ENCODE measurements at places on chromosomes 6 and 20.

DNA sequence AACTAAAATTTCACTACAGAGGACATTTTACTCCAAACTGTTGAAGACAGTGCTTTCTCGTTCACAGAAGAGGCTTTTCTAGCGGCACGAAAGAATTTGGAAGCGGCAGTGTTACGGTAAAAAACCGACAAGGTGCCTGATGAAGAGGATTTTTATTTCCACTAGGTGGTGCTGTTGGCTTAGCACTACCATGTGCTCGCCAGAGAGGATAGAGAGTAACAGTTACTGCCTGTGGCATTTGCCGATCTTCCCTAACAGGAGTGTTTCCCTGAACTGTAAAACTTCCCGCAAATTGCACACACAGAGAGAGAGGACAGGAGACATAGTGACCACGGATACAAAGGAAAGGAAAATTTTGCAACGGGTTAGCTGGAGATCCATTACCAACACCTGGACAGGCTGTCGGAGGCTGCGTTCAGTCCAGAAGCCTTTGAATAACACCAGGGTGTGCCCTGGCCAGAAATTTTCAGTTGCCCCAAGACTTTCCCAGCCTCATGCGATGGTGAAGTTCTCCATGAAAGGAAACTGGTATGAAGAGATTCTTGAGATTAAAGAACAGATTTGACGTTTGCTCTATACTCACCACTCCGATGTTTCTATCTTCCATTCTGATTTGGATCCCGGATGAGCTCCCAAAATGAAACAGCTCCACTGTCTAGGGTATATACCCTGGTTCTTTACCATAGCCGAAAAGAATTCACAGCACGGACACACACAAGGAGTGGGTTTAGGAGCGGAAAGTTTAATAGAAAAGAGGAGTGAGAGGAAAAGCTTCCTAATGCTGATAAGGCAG, 48.1 kb downstream of the HLA-DPB1 start:
- DNase-seq, result no peak

GRCh38 chr6:126312013-126312665, 27.8 kb upstream of the CENPW start:
- DNase-seq, result no peak

GRCh38 chr6:12593771-12594529, 122.6 kb upstream of the PHACTR1 start:
- no peak for DNase-seq

- no peak for DNase-seq
Observed at GRCh38 chr20:17177341-17177740, 49.5 kb upstream of the PCSK2 start.

DNA sequence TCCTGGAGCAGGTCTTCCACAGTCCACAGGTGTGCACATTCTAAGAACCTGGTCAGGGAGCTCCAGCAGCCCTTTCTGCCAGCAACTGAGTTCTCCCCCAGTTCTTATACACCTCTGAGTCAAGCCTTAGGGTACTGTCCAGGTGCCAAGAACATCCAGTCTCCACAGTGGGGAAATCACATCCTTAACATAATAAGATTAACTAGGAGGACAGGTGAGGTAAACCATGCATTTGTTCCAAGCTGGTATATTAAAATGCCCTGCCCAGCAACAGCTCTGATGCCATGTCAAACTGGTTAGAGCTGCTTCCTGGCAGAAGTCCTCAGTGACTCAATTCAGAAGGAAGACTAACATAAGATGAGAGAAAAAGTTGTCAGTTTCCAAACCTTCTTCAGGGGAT, 303.9 kb upstream of the SGK1 start:
- no peak for DNase-seq

- no peak for DNase-seq
Observed at GRCh38 chr6:139409026-139409425, 34.6 kb upstream of the CITED2 start.

DNA sequence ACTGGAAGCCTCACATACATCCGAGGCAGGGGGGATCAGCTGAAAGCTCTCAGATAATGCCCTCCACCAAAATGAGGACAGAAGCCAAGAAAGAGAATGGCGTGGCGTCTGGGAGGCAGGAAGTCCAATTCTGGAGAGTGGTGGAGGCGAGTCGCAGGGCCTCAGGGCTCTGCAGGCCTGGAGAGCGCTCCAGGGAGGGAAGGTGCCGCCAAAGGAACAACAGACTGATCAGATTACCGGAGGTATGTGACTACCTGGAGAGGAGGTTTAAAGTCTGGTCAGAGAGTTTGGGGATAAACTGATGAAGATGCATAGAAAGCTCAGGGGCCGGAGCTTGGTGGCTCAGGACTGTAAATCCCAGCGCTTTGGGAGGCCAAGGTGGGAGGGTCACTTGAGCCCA, 11.2 kb upstream of the IP6K3 start:
- DNase-seq, result no peak

DNA sequence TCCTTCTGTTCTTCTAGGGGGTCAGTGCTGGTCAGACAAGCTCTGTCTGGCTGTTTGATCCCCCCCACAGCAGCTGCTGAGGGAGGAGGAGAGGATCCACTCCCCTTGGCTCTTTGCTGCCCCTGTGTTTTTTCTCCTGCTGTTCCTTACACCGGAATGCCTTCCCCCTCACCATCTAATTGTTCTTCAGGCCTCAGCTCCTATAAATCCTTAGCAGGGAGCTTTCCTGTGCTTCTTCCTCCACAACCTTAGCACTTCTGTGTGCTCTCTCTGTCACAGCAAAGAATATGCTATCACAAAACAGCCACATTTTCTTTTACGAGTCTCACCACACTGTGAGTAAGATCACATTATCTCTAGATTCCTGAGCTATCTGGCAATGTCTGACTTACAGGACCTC, 196.6 kb downstream of the OTOR start:
- DNase-seq, result no peak

DNA sequence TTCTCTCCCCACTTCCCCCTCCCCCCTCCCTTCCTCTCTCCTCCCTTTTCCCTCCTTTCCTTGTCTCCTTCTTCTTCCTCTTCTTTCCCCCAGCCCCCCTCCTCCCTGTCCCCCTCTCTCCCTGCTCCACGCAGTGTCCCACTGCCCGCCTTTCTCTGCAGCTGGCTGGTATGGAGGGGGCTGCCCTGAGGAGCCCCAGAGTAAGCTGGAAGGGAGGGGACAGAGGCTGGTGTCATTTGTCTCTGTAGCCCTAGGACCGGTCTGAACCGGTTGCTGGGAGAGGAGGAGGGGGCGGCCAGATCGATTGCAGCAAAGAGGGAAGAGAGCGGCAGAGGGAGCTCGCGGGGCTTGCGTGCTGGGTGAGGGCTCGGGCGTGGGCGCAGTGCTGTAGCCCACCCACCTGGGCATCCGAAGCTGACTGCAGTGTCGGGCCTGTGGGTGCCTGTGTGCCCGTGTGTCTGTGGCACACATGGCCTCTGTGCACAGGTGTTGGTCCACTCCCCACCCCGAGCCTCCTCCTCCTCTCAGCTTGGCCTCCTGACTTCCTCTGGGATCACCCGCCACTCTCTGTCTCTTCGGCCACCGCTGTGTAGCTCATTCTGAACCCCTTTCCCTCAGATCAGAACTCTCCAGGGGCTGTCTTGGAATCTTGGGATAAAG, 50.6 kb downstream of the SRC start:
- no peak for DNase-seq

GRCh38 chr6:148446681-148447080, 104.0 kb downstream of the SASH1 start:
- no peak for DNase-seq

DNA sequence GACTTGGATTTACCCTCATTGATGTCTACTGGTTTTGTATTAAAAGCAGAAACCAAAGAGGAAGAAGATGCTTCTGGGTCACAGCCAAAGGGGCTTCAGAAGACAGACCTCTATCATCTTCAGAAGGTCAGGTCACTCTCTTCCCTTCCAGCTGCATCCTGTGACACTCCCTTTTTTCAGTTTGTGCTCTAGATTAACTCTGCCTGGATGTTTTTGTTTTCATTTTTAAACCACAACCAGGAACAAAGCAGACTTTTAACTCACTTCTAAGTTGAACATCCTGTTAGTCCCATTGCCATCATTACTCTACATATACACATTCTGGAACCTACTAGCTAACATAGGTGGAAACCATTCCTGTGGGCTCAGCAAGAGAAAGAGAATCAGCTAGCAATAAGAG, 45.2 kb downstream of the AKIRIN2 start:
- no peak for DNase-seq

GRCh38 chr6:154440022-154440421, 70.5 kb downstream of the CNKSR3 start:
- DNase-seq, result no peak

DNA sequence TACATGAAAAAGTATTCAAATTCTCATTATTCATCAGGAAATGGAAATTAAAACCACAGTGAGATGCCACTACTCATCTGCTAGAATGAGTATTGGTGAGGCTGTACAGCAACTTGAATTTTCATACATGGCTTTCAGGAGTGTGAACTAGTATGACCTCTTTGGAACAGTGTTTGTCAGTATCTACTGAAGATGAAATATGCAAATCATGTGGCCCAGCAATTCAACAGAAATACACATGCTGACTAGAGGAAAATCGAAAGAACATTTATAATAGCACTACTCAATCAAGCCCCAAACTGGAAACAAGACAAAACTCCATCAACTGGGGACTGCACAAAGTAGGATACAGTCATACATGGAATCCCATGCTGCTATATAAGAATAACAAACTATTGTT, 102.2 kb downstream of the DCDC2 start:
- DNase-seq, result no peak

DNA sequence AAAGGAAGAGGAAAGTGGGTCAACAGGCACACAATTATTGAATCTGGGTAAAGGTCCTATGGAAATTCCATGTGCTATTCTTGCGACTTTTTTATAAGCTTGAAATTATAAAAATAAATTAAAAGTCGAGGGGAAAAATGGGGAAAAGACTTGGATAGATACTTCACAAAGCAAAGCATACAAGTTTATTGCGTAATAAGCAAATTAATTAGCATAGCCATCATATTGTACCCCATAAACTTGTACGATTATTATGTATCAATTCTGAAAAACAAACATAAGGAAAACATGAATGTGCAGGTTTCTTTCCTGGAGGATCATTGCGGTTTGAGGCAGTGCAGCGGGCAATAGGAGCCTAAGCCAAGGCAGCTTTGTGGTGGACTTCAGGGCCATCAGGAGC, 351.6 kb upstream of the NOX3 start:
- no peak for DNase-seq

- DNase-seq, result no peak
Observed at GRCh38 chr6:144737998-144738397, 452.9 kb downstream of the UTRN start.

GRCh38 chr20:45816951-45817350, 4.5 kb downstream of the UBE2C start:
- no peak for DNase-seq

DNA sequence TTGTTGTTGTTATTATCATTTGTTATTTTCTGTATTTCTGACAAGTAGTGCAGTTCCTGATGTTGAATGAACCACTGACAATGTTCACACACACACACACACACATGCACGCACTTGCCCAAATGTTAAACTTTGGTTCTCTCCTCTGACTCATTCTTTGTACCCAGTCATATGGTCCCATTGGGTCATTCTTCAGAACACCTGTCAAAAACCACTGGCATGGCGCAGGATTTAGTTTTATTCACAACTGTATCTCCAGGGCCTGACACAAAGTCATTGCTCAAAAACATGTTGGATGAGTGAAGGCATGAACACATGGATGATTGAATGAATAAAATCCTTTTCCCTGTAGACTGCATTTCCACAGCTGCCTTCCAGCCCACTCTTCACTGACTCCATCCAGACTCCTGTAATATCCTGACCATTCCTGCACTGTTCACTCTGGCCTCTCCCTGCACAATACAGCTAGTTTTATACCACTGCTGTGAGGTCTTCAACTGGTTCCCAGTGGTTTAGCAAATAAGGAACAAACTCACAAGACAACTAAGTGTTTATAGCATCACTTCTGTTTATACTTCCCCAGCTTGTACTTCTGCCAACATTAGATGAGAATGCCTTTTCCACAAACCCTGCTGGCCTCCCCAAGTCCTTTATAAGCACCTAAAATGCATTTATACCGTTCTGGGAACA, 6.9 kb upstream of the CST11 start:
- no peak for DNase-seq

GRCh38 chr20:54140927-54141566, 32.7 kb downstream of the CYP24A1 start:
- DNase-seq, result no peak

GRCh38 chr6:73774311-73774774, 78.3 kb downstream of the CD109 start:
- peak; percentile 53 for DNase-seq

DNA sequence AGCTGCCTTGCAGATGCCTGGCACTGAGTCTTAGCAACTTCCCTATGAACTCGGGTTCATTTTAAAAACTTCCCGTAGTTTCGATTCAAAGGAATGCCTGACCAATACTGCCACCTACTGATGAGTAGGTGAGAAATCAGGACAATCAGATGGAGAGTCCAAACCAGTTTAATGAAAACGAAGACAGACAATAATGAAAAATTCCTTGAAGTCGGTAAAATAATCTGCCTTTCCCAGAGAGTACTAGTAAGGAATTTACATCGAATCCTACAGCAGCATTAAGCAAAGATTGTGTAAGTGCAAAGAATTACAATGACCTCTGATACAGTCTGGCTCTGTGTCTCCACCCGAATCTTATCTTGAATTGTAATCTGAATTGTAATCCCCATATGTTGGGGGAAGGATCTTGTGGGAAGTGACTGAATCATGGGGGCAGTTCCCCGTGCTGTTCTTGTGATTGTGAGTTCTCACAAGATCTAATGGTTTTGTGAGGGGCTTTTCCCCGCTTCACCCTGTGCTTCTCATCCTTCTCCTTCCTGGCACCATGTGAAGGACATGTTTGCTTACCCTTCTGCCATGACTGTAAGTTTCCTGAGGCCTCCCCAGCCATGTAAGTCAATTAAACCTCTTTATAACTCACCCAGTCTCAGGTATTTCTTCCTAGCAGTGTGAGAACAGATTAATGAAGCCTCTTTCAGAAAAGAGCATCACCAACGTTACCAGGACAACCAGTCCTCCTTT, 134.4 kb downstream of the ARHGAP18 start:
- no peak for DNase-seq

DNA sequence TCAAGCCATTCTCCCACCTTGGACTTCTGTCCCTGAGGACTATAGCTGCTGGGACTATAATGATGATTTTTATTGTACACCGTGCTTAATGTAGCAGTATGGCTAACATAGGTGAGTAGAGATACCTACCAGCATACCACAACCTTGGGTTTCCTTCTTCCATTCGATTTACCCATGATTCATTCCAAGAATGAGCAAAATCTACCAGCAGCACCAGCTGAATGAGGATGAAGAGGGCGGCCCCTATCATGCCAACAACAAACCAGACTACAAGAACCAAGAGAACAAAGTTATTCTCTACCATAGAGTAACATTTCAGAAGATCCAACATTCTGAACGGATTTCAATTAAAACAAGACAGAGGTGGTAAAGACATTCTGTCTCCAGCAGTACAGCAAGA, 12.1 kb downstream of the SERINC3 start:
- DNase-seq, result no peak

DNA sequence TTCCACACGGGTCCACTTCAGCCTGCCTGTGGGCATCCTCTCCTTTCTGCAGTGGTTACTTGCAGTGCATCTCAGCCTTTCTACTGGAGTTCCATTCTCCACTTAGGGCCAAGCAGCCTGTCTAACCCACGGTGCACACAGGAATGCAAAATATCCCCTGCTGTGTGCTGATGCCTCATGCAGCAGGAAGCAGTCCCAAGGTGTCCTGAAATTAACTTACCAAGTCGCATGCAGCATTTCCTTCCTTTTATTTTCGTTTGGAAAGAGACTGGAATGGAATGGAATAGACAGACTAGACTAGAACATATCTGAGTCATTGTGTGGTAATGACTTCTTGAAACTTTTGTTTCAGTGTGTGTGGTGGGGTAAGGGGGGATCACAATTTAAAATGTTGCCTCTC, 25.9 kb upstream of the FOXQ1 start:
- no peak for DNase-seq

GRCh38 chr6:138410972-138411880, 7.2 kb downstream of the HEBP2 start:
- DNase-seq, result no peak

All from uterus (tissue), 4 donors.